ENCODE measurements at places on chromosomes 12 and 14. TPM values are rescaled to one million over a fixed set of nuclear protein-coding genes. Genes with fewer than 3 reads are reported as not detected.

The NKX2-8 gene
- total RNA-seq: not detected

The RIPK3 gene
- not detected for total RNA-seq

The GCH1 gene
- 9.0 TPM for total RNA-seq

The RNF212B gene
- total RNA-seq: 0.50 TPM

The KRT3 gene
- total RNA-seq: not detected

DNA sequence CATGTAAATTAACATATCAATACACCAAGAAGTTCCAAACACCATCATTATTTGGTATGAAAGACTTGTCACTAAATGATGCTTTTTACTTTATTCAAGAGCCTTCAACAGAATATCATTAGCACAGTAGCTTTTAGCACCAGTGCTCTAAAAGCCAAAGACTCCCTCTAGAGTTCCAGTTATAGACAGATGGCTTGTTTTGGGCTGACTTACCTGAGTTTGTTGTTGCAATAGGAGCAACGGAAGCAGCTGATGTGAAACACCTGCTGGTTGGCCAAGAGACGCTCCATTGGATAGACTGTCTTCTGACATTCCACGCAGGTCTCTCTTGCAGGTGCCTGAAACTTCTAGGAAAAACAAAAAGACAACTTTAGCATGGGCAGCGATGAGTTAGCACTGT, 14.5 kb upstream of the CERS5 start:
- H3K27ac ChIP-seq: no peak overlapping the region
- no peak for DNase-seq
- H3K27me3 ChIP-seq: no peaks in the 10 kb centered on the region
- H3K36me3 ChIP-seq: peaks cover 3% of the 10 kb centered on the region

GRCh38 chr14:71133296-71133695, 226.0 kb downstream of the PCNX1 start:
- no peak overlapping the region for H3K27ac ChIP-seq
- no peak overlapping the region for H3K4me3 ChIP-seq
- no peak for DNase-seq

The PROX2 gene
- not detected for total RNA-seq

- peak overlapping the region; percentile 27 for H3K27ac ChIP-seq
- H3K27me3 ChIP-seq: no peaks in the 10 kb centered on the region
- peaks cover 27% of the 10 kb centered on the region for H3K4me1 ChIP-seq
- DNase-seq: no peak
- no peak overlapping the region for H3K4me3 ChIP-seq
Measured at GRCh38 chr12:6964605-6965025, 5.8 kb downstream of the PHB2 start.

- no peaks in the 10 kb centered on the region for H3K36me3 ChIP-seq
- peaks cover 17% of the 10 kb centered on the region for H3K4me1 ChIP-seq
- H3K4me3 ChIP-seq: no peak overlapping the region
- peak; percentile 74 for DNase-seq
Measured at GRCh38 chr12:1517007-1517406, 77.4 kb downstream of the FBXL14 start.

GRCh38 chr14:22338917-22339715, 249.9 kb downstream of the DAD1 start:
- H3K27me3 ChIP-seq: no peaks in the 10 kb centered on the region
- no peaks in the 10 kb centered on the region for H3K4me1 ChIP-seq
- no peak overlapping the region for H3K4me3 ChIP-seq
- H3K27ac ChIP-seq: no peak overlapping the region
- H3K36me3 ChIP-seq: no peaks in the 10 kb centered on the region
- DNase-seq: no peak

DNA sequence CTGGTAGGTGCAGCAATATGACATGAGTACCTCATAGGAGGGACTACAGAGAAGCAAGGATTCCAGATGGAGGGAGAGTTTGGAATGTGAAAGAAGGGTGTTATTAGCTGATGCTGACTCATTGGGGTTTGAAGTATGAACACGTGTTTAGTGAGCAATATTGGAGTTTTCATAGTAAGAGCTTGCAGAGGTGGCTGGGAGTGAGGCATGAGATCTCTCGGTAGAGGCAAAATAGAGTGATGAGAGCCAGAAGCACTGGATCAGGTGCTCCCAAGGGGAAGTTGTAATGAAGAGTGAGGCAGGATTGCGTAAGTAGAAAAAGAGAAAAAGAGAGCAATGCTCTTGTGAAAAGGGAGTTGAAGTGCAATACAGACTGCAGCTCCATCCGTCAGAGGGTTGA, 42.1 kb downstream of the MGST1 start:
- H3K27ac ChIP-seq: no peak overlapping the region
- H3K36me3 ChIP-seq: no peaks in the 10 kb centered on the region
- no peaks in the 10 kb centered on the region for H3K27me3 ChIP-seq
- H3K4me3 ChIP-seq: no peak overlapping the region

- peak overlapping the region; percentile 86 for H3K27ac ChIP-seq
- H3K4me3 ChIP-seq: peak overlapping the region; percentile 90
- peaks cover 56% of the 10 kb centered on the region for H3K27me3 ChIP-seq
- peaks cover 14% of the 10 kb centered on the region for H3K4me1 ChIP-seq
- H3K36me3 ChIP-seq: no peaks in the 10 kb centered on the region
Measured at GRCh38 chr12:122834104-122834920, 945 bp upstream of the HIP1R start.

The FAIM2 gene
- total RNA-seq: 1.2 TPM

GRCh38 chr12:21938879-21939278, 2.3 kb downstream of the ABCC9 start:
- no peaks in the 10 kb centered on the region for H3K36me3 ChIP-seq
- no peak overlapping the region for H3K27ac ChIP-seq
- peaks cover 80% of the 10 kb centered on the region for H3K27me3 ChIP-seq
- no peak for DNase-seq
- no peaks in the 10 kb centered on the region for H3K4me1 ChIP-seq

DNA sequence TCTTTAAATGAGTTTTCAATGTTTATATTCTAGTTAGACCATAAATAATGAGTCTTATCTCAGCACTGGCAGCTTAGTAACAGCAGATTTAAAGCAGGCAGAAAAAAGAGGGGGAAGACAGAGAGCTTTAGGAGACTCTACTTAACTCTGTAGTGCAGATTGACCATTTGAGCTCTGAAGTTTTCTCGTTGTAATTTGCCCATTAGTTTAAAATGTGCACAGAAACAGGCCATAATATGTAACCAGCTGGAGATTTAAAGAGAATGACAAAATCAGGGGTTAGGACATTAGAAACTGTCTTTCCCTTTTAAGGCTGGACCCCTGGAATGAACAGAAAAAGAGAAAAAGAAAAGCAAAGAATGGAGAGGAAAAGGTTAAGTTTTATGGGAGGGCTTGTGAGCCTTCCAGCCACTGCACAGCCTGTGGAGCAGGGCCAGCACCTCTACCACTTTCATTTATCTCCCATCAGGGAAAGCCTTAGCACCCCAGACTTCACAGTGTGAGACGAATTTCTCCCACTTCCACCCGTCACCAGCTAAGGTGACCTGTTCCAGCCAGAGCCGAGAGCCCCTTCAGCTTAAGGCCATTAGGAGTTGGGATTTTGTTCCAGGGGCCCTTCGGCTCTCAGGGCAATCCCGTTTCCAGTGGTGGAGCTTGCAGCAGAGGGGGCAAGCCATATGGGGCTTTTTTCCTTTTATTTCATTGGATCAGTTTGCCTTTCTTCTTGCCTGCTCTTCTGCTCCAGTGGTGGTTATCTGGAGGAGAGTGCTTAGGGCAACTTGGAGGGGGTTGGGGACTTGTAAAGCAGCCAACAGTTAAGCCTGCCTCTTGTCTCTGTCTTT, 8.0 kb downstream of the IL22 start:
- peaks cover 33% of the 10 kb centered on the region for H3K4me1 ChIP-seq
- H3K27me3 ChIP-seq: peaks cover 9% of the 10 kb centered on the region
- H3K27ac ChIP-seq: peak overlapping the region; percentile 78

DNA sequence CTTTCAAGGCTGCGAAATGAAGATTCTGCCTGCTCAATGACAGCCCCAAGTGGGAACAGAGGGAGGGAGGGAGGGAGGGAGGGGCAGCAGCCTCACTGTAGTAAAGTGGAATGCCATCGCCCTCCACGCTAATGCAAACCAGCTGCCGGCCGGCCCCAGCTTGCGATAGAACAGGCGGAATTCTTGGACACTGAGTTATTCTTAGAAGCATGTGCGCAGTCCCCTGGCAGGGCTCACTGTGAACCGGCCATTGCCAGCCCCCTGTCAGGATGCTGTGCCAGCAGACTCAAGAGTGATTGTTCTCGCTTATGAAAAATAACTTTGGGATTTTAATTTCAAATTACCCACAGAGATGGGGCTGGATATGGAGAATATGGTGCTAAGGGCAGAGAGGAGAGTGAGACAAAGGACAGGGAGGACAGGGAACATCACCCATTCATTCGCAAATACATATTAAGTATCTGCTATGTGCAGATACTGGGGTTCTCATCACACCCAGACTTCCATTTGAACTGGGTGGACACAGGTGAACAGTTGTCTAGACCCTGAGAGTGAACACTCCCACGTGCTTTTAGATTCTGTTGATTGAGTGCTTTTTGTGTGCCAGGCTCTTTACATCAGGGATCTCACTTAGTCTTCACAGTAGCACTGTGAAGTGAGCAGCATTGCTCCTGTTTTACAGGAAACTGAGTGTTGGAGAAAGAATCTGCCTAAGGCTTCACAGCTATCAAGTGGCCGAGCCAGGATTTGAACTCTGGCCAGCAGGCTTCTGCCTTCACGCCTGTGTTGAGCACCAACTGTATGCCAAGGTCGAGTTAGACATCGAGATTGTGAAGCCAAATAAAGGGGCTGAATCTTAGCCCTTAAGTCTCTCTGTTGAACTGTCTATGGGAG, 192.9 kb downstream of the C12orf75 start:
- H3K27me3 ChIP-seq: no peaks in the 10 kb centered on the region
- H3K4me3 ChIP-seq: no peak overlapping the region
- no peak overlapping the region for H3K27ac ChIP-seq
- DNase-seq: peak; percentile 63
- H3K36me3 ChIP-seq: no peaks in the 10 kb centered on the region

DNA sequence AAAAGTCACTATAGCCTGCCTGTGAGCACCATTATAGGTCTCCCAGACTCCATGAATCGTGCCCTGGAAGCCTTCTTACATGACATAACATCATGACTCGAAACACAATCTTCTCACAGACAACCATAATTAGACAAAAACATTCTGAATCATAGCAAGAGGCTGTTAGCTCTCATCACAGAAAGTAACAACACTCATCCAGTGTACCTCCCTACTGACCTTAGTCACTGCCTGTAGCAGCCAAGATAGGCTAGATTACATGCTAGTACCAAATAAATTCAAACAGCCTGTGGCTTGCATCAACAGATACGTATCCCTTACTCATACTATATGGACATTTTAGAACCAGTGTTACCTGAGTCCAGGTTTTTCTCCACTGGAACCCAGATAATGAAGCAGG, 663.8 kb upstream of the FOXG1 start:
- DNase-seq: no peak
- no peaks in the 10 kb centered on the region for H3K36me3 ChIP-seq
- no peaks in the 10 kb centered on the region for H3K4me1 ChIP-seq
- no peaks in the 10 kb centered on the region for H3K27me3 ChIP-seq
- no peak overlapping the region for H3K27ac ChIP-seq

The ABCB9 gene
- total RNA-seq: 1.9 TPM

DNA sequence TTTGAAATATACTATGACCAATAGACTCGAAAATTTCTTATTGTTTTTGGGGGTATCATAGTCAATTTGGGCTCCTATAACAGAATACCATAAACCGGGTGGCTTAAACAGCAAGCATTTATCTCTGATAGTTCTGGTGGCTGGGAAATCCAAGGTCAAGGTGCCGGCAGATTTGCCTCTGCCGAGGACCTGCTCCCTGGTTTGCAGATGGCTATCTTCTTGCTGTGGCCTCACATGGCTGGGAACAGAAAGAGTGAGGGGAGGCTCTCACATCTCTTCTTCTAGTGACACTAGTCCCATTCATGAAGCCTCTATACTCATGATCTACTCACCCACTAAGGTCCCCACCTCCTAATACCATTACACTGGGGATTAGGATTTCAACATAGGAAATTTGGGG, 70.7 kb downstream of the BORCS5 start:
- DNase-seq: no peak
- H3K36me3 ChIP-seq: no peaks in the 10 kb centered on the region
- no peak overlapping the region for H3K4me3 ChIP-seq
- H3K27me3 ChIP-seq: no peaks in the 10 kb centered on the region
- H3K4me1 ChIP-seq: no peaks in the 10 kb centered on the region
- no peak overlapping the region for H3K27ac ChIP-seq

DNA sequence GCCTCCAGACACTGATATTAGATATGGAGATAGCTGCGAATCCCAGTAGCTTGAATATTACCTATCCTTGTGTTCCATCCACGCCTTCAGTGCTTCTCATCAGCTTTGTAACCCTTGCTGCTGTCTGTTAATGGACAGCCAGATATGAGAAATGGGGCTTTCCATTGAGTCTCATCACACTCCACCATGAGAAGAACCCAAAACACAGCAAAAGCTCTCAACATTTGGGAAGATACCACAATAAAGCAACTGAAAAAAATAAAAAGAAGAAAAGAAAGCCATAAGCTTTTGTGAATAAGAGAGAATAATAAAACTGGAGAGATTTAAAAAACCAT, 225.4 kb downstream of the GALC start:
- no peak overlapping the region for H3K4me3 ChIP-seq
- no peak overlapping the region for H3K27ac ChIP-seq
- no peak for DNase-seq
- H3K36me3 ChIP-seq: no peaks in the 10 kb centered on the region
- no peaks in the 10 kb centered on the region for H3K4me1 ChIP-seq
- no peaks in the 10 kb centered on the region for H3K27me3 ChIP-seq

- DNase-seq: no peak
- H3K27me3 ChIP-seq: no peaks in the 10 kb centered on the region
- no peak overlapping the region for H3K4me3 ChIP-seq
- H3K36me3 ChIP-seq: no peaks in the 10 kb centered on the region
- no peaks in the 10 kb centered on the region for H3K4me1 ChIP-seq
Measured at GRCh38 chr12:49863946-49864797, 21.3 kb upstream of the BCDIN3D start.

DNA sequence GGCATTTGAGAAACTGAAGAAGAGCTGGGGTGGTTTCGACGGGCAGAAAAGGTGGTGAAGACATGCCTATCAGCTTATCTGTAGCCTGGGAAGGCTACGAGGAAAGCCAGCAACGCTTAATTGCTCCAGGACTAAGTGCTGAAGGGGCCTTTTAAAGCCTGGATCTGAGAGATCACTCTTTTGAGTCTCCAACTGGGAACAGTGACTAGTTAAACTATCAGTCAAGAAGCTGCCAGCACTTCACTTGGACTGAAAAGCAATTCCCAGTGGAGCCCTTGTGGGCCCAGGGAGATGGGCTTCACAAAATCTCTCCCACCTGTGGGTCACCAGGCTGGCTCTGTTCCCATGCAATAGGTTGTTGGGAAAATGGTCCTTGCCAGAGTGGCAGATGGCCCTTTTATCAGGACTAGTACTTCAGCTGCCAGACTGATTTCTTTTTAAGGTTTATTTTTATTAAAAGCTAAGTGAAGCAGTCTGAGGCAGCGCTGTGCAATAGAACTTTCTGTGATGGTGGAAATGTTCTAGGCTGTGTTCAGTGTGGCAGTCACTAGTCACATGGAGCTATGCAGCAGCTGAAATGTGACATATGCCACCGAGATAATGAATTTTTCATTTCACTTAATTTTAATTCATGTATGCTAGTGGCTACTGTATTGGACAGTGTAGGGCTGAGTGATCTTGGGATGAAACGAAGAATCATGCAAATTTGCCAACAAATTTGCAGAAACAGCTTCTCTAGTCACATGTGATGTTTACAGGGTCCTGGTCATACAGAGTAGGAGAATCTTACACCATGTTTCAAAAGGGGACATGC, 276.8 kb downstream of the PCNX1 start:
- no peaks in the 10 kb centered on the region for H3K27me3 ChIP-seq
- peak; percentile 45 for DNase-seq
- H3K27ac ChIP-seq: peak overlapping the region; percentile 6
- H3K4me3 ChIP-seq: no peak overlapping the region
- peaks cover 12% of the 10 kb centered on the region for H3K4me1 ChIP-seq

Data from neural progenitor cell (in vitro differentiated cells).